ENCODE measurements at places on chromosomes 5 and 9.

DNA sequence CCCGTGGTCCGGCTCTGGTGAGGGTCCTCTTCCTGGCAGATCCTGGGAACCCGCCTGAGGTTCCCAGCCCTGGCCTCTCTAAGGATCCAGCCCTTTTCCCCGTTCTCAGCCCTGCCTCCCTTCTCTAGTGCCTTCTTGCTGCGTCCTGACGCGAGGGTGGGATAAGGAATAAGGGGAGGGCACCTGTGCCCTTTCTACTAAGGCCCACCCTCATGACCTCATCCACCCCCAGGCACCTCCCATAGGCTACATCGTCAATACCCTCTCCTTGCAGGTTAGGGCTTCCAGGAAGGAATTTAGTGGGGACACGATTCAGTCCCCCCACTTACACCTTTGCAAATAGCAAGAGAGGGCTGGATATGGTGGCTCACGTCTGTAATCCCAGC is 10.7 kb upstream of the DIPK1B start:
- no peak for DNase-seq

- DNase-seq, result no peak
Measured at GRCh38 chr5:180976518-180976917, 12.1 kb upstream of the BTNL3 start.

DNA sequence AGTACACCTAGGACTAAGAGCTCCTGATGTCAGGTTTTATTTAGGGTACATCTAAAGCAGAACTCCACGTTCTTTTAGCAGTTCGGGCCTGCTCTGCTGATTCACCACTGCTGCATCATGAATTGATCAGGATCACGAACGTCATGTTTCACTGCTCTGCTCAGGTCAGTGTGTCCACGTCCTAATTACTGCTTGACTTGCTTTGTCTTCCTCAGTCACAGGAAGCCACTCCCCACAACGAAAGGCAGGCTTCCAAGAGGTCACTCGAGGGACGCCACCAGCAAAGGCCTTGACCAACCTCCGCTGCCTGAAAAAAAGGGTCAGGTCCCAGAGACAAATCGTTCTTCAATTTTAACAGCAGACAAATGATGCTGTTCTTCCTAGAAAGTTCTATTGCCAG is 40.3 kb downstream of the CTNND2 start:
- DNase-seq, result no peak

DNA sequence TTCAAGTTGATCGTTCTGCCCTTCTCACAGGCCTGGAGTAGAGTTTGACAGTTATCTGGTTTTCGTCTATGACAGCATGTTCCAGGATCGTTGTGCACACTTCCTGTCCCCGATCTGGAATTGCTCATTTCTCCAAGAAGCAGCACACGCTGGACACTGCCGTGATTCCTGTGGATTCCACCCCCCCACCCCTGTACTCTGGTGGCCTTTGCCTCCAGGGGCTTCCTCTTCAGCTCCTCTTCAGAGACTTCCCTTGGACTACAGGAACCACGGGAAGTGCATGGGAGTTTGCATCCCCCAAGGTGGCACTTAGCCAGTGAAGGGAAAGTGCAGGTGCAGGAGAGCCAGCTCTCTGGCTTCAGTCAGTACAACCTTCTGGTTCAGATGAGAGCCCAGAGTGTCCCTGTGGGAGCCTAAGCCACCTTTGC is 160.7 kb downstream of the CACNA1B start:
- no peak for DNase-seq

GRCh38 chr9:32875242-32875641 is 91.9 kb downstream of the TMEM215 start:
- no peak for DNase-seq

- peak; percentile 13 for DNase-seq
Measured at GRCh38 chr5:180718810-180719453, 20.9 kb downstream of the OR2Y1 start.

- no peak for DNase-seq
Measured at GRCh38 chr5:133438487-133438886, 173.9 kb downstream of the FSTL4 start.

DNA sequence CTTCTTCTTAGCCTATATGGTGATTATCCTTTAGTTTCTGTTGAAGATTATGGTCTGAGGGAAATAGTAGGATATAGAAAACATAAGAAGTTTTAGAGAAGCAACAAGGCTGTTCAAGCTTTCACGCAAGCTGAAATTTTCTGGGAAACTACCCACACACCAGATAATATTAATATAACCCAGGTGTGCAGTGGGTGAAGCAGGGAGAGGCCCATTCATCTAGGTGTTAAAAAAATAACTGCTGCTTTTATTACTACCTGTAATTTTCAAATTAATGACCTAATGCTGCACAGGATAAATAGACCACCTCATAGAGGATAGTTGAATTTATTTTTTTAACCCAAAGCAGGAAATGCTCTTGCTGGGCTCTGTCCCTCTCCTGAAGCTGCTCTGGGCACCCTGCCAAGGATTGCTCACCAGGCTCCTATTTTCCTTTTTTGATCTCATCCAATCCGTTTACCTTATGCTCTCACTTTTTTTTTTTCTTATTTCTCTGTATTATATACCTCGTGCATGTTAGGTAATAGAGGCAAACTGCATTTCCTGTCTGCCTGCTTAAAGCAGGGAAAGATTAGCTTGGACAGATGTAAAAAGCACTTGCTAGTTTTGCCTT is 124.3 kb upstream of the SLC12A2 start:
- DNase-seq, result no peak

DNA sequence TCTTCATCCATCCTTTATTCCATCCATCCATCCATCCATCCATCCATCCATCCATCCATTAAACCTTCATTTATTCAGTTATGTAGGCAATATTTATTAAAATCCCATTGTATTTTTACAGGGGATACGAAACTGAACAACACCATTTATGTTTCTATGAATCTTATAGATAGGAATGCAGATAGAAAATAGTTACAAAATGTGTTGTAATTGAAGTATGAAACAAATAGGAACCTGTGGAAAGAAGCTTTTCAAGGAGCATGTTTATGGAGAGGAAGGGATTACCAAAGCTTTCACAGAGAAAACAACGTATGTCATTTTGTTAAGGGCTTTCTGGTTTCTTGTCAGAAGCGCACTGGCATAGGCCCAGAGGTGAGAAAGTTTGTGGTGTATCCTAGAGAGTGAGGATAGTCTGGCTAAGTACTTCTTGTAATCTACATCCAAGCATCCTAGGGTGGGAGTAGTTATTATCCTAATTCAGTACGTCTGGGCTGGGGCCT is 184.0 kb downstream of the CNTLN start:
- DNase-seq, result no peak

DNA sequence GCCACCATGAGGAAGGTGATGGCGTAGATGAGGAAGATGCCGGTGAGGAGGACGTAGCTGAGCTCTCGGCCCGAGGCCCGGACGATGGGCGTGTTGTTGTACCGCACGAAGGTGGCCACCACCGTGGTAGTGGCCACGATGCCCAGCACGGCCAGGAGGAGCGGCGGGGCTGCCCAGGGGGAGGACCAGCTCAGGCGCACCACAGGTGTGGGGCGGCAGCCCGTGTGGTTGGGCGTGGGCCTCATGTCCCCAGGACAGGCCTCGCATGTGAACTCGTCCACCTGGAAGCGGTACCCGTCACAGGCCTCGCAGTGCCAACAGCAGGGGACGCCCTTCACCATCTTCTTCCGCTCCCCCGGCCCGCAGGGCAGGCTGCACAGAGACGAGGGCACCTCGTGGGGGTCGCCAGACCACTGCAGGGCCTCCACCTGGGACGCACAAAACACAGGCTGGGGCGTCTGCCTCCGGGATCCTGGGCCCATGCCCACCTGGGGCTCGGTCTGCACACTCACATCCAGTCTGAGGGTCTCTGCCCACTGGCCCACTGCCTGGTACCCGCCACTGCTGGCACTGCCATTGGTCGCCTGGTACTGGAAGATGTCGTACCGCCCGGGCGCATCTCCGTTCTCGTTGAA is 8.7 kb downstream of the GRM6 start:
- DNase-seq, result no peak

- no peak for DNase-seq
Measured at GRCh38 chr5:100576217-100576751, 41.1 kb downstream of the FAM174A start.

GRCh38 chr9:2047144-2047671 is 32.1 kb downstream of the SMARCA2 start:
- DNase-seq, result no peak

DNA sequence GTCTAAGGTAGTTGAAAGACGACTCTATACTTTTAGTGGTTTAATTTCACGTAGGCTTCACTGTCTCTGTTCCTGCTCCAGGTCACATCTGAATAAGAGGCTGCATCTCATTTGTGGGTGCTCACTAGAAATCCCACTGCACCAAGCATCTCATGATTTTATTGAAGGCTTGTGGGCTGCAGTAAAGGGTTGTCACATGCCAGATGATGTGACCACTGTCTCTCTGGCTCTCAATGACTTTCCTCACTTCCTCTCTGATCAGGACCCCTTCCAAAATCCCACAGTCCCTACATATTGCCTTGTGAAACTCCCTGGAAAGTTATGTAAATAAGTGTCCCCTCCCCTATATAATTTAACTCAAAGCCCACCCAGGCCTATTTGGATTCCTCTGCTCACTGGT is 8.9 kb upstream of the ZCCHC10 start:
- DNase-seq, result no peak

DNA sequence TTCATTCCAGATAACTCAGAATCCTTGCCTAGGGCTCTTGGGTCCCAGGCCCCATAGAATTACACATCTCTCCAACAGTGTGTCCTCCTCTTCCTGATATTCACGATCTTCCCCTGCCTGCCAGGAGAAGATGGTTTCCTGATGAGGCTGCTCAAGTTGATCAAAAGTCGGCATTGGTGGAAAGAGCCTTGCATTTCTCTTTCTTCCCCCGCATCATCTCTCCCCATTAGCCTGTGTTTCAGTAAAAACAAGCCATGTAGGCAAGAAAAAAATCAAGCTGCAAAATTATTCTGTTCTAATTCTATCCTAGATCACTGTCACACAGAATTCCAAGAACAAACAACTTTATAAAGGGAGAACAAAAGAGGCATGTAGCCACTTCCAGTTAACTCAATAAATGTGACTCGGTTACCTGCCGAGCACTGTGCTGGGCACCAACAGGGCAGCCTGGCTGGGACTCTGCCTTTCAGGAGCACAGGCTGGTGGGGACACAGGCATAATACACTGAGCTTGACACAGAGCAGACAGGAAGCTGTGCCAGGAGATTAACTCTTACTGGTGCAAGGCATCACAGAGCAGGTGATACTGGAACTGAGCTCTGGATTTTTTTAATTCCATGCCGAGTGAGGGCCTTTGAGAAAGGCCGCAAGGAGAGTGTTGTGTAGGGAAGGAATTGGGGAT is 25.6 kb downstream of the TMOD1 start:
- no peak for DNase-seq

- no peak for DNase-seq
Measured at GRCh38 chr5:94613583-94613982, 4.8 kb downstream of the KIAA0825 start.

GRCh38 chr9:115207003-115207836 is 89.3 kb upstream of the TNC start:
- DNase-seq, result no peak

GRCh38 chr9:97438666-97439065 is 26.8 kb downstream of the TDRD7 start:
- DNase-seq, result no peak

DNA sequence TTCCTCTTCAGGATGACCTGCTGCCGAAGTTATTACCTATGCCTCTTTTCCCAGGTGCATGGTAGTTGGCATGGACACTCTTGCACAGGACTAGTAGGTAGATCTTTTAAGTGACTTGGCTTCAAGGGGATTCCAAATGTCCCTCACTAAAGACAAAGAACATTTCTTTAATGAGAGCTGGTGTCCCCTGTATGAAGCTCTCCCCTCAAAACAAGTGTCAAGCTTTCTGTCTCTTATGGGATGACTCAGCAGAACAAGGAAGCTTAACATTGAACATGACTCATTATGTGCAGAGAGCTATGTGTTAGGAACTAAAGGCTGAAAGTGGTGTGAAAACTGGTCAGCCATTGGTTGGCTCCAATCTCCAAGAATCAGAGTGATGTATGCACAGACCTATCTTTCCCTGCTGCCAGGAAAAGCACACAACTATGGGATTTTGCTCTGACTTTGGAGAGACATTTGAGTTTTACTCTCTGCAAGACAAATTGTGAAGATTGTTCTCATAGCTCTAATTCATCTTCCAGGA is 120.5 kb downstream of the PRDM6 start:
- no peak for DNase-seq

- DNase-seq, result no peak
Measured at GRCh38 chr5:166594567-166594966, 1696.9 kb upstream of the WWC1 start.

DNA sequence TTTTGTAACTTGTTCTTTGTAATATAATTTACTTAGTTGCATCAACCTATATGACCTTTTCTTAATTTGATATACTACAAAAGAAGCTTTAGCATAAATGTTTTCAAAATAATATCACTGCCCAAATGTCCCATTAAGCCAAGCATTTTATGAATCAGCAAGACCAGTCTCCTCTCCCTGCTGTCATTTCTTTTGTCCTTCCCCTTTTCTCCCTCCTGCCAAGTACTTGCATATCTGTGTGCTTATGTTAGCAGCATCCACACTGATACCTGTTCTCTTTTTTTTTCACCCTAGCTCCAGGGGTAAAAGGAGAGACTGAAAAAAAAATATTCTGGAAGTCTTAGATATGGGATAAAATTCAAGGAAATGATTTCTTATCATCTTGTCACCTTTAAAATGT is 69.7 kb downstream of the ZSWIM6 start:
- DNase-seq, result no peak

GRCh38 chr5:14153932-14154731 is 11.0 kb downstream of the TRIO start:
- DNase-seq, result no peak

Data from stimulated activated CD8-positive, alpha-beta memory T cell treated with anti-CD3 and anti-CD28 coated beads, Interleukin-4, amount 100 ng/mL, for 4 hours (primary cell).